ENCODE measurements at places on chromosomes 5 and 9.

- no peak for DNase-seq
These were observed 65.0 kb downstream of the SNCAIP start for GRCh38 chr5:122377026-122377425.

GRCh38 chr9:16482764-16483163, 387.7 kb downstream of the BNC2 start:
- peak; percentile 62 for DNase-seq

DNA sequence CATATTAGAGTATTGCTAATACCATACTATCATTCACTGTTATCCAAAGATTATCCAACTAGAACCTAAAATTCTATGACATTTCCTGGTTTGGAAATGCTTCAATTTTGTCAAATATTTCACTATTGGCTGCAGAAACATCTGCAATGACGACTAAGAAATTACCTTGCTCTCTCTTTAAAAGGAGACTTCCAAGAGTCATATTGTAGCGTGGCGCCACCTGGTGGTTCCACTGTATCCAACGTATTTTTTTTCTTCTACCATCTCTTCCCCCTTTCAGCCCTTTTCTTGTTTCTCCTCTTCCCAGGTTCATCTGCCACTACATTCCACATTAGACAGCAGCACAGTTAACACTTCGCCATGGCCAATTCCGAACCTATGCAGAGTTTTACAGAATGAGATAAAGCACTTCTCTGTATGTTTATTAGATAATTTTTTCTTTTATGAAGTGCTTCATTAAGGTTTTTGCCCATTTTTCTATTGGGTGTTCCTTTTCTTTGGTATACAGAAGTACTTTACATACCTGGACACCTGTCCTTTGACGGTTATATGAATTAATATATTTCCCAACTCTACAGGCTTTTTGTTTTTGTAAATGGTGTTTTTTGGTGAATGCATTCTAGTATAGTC, 153.5 kb downstream of the CDC42SE2 start:
- DNase-seq, result peak; percentile 76

DNA sequence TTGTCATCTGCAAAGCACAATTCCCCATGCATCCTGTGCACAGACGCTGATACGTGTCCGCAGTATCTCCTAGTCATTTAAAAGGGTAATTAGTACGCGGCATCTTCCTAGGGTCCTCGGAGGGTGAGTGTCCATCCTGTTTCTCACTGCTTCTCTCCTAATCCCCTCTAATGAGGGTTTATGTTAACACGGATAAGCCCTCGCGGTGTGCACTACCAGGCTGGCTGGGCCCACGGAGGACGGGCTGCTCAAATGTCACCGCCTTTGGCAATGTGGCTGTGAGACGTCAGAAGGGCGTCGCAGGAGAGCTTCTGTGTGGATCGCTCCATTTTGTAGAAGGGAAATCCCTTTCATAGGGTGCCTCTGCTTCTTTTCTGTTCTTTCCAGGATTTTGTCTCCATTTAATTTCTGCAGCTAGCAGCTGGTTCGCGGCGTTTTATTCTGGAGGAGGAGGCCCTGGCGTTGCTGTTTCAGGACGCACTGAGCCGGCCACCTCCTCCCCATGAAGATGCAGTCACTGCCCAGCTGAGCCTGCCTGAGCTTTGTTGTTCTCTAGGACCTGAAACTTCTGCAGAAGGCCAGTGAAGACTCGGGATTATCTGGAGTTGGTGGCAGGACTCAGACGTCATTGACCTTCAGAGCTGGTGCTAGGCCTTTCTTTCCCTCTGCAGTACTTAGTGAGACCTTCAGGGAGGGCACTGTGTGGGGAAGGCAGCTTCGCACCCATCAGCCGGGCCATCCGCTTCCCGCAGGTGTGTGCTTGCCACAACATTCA, 326.1 kb upstream of the IRX1 start:
- no peak for DNase-seq

- no peak for DNase-seq
These were observed 12.2 kb downstream of the ZFP62 start for GRCh38 chr5:180848878-180849277.

DNA sequence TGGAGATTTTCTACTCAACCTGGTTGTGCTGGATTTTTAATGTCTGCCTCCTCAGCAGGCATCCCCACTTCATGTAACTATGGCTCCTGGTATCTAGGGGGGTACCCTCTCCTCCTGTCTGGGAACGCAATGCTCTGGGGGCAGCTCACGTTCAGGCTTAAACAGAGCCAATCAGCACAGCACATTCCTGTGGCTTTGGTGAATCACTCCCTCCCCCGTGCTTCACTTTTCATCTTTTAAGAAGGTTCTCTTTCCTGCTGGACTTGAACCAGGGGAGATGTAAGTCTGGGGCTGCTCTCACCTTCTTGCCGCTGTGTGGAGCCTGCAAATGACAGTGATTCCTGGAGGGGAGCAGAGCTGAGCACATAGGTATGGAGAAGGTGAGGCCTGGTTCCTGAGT, 101.2 kb downstream of the MSX2 start:
- no peak for DNase-seq

- peak; percentile 91 for DNase-seq
These were observed 56.9 kb downstream of the AHRR start for GRCh38 chr5:378301-378891.

GRCh38 chr5:27652505-27652904, 614.1 kb upstream of the CDH9 start:
- DNase-seq, result no peak

- DNase-seq, result no peak
These were observed 15.1 kb downstream of the ZFAND5 start for GRCh38 chr9:72349911-72350310.

DNA sequence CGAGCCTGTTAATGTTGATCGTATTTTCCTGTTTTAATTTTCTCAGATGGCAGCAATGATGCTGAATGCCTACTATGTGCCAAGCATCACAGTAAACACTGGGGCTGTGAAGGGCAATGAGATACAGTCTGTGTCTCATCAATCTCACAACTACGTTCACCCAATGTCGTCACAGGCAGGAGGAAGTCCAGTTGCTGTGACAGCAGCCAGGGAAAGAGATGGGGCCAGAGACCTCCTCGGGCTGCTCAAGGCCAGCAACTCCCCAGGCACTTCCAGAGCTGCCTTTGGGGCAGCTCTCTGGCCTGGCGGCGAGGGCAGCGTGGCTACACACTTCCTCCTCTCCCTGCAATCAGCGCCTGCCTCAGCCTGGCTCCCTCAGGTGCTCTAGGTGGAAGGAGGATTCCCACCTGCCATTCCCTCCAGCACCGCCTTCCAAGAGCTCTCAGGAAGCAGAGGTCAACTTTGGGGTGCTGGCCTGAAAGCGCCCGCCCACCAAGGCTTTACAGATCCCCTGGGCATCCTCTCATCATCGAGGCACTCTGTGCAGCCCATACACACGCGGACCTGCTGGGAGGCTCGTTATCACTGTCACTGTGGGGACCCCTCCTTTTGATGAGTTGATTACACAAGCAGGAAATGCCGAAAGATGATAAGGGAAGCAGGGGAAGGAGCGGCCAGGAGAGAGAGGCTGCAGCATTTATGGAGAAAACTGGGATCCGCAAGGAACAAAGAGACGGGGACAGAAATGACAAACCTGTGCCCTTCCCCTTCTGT, 159.2 kb downstream of the ZDHHC21 start:
- no peak for DNase-seq

DNA sequence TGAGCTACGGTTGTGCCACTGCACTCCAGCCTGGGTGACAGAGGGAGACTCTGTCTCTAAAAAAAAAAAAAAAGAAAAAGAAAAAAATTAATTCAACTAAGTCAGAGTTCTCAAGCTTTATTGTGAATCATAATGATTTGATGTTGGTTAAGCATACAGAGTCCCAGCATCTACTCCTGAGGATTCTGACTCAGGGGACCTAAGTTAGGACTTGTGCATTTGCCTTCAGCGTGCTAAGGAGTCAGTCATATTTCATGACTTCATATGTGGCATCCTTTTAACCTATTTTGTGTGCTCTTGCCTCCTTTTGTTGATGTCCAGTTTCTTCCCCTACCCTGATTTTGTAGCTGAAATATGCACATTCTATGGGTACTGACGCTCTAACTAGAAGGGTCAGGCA, 2.9 kb downstream of the MYOZ3 start:
- DNase-seq, result no peak

- DNase-seq, result peak; percentile 93
These were observed 1.6 kb upstream of the PAPPA start for GRCh38 chr9:116151966-116152381.

GRCh38 chr5:129724222-129724621, 23.7 kb upstream of the MINAR2 start:
- DNase-seq, result no peak

DNA sequence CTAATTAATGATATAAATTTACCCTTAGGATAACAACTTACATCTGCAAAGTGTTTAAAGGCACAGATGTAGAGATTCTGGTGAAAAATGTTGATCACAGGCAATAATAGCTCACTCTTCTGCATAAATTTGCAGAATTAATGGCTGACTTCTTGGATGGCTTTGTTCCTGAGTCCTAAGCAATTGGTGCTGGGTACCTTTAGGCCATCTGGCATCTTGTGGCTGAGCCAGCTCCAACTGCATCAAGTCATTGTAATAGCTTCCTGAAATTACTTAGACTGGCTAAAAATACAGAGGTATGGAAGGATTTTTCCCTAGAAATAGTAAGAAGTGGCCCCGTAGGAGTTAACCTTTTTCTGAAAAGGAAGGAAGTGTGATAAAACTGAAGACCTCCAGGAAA, 118.3 kb upstream of the MINAR2 start:
- no peak for DNase-seq

- DNase-seq, result no peak
These were observed 109.9 kb downstream of the PHF2 start for GRCh38 chr9:93686127-93686879.

GRCh38 chr5:172321593-172321992, 38.0 kb upstream of the UBTD2 start:
- no peak for DNase-seq

GRCh38 chr5:147554261-147554817, 44.5 kb upstream of the DPYSL3 start:
- peak; percentile 40 for DNase-seq

DNA sequence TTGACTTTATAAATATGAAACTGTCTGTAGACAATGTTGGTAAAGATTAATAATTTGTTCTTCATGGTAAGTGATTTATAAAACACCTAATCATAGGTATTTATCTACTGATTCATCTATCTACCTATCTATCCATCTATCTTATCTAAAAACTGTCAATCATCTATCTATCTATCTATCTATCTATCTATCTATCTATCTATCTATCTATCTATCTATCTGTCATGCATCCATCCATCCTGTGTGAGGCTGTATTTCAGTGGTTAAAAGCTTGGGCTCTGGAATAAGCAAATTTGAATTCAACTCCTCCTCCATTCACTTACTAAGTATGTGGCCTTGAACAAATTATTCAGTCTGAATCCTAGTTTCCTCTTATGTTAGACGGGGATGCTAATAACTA, 161.9 kb upstream of the GNA14 start:
- DNase-seq, result no peak

- peak; percentile 99 for DNase-seq
These were observed 269.8 kb downstream of the SYK start for GRCh38 chr9:91071184-91071990.

GRCh38 chr5:129904667-129905472, 605 bp downstream of the CHSY3 start:
- DNase-seq, result peak; percentile 20

GRCh38 chr5:176700239-176700847, 53.1 kb downstream of the TSPAN17 start:
- DNase-seq, result peak; percentile 26

GRCh38 chr5:143168171-143168741, 235.2 kb downstream of the NR3C1 start:
- DNase-seq, result no peak

DNA sequence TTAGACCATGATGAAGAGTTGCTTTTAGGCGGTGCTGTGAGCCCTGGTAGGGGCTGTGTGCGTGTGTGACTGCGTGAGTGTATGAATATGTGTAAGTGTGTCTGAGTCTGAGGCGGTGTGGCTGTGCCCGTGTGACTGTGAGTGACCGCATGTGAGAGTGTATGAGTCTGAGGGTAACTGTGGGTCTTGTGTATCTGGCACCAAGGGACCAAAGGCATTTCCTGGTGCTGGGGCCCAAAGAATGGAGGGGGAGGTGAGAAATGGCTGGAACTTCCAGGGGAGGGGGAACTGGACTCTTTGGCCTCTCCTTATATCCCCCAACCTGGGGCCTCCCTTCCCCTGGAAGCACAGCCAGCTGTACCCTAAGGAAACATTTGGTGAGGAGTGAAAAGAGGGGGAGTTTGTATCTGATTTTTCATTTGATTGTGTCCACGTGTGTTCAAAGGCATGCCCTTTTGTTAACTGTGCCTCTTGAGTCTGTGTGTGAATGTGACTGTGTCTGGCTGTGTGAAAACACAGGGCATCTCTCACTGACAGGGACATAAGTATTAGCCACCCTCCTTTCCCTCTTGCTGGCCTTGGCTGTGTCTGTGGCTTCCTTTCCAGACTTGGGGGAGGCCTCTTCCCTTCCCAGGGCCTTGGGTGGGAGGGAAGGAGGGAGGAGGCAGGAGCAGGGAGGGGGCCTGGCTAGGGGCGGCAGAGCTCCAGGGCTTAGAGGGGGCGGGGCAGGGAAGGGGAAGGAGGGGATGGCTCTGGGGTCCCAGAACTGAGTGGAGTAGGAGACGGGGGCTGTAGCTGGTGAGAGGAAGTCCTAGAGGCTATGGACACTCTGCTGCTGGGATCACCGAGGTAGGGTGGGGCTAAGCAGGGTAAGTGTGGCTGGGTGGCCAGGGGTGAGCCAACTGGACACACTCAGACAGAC, 1.4 kb downstream of the IL11RA start:
- DNase-seq, result peak; percentile 40

- peak; percentile 89 for DNase-seq
These were observed at the start of gene DPYSL3 for GRCh38 chr5:147509710-147510651. Gene DPYSL3 (minus strand): TSS chr5:147510068. CDS start chr5:147509858, 210 bp downstream.

DNA sequence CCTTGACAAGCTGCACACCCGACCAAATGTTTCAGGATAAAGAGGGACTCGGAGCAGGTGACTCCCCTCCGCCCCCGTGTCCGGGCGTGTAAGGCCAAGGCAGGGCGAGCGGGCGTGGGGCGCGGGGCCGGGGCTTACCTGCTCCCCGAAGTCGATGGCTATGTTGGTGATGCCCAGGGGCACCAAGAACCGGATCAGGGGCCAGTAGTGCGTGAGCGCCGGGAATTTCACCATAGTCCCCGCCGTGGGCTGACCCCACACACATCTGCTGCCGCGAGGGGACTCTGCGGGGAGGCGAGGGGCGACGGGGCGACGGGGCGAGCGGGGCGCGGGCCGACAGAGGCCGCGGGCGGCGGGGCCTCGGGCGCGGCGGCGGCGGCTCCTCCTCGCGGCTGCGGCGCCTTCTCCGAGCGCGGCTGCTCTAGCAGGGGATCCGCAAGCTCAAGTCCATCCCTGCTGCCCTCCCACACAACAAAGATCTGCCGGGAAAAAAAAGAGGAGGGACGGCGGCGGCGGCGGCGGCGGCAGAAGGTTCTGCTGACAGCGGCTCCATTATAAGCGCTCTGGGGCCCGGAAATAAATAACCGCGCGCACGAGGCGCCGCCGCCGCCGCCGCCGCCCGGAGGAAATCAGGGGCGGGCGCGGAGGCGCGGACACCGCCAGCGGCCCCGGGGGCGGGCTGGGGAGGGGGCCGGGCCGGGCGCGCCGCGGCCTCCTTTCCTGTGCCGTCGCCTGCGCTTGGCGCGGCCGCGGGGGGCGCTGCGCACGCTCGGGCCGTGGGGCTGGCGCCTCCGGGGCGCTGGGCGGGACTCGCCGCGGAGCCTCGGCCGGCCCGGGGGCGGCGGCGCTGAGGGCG, at the start of gene ANKH:
ANKH (minus strand) TSS at position 565 of the 856 bp plus-strand sequence; CDS start at position 234, 331 bp downstream.
- peak; percentile 85 for DNase-seq

GRCh38 chr5:77893225-77893860, 117.2 kb upstream of the TBCA start:
- peak; percentile 99 for DNase-seq

- DNase-seq, result no peak
These were observed 48.5 kb downstream of the SIL1 start for GRCh38 chr5:139149477-139150199.

- no peak for DNase-seq
These were observed 51.3 kb upstream of the GADD45G start for GRCh38 chr9:89553451-89554010.

Data from ELR (cell line).